ENCODE measurements at places on chromosomes 12 and 14. TPM values are rescaled to one million over a fixed set of nuclear protein-coding genes. Genes with fewer than 3 reads are reported as not detected.

The SLC25A21 gene
- total RNA-seq = 0.59 TPM

The LTA4H gene
- total RNA-seq = 70.1 TPM

The ACSM4 gene
- not detected for total RNA-seq

The MAP3K9 gene
- 0.84 TPM for total RNA-seq

The SELPLG gene
- 0.74 TPM for total RNA-seq

The CLEC6A gene
- total RNA-seq = not detected
